Astrocyte of the spinal cord (primary cell): ENCODE measurements at places on chromosomes 5 and 9.

GRCh38 chr5:151772846-151773561 is 1.2 kb downstream of the G3BP1 start:
- DNase-seq, result peak; percentile 19

GRCh38 chr9:115689331-115689730 is 464.3 kb upstream of the PAPPA start:
- DNase-seq, result no peak

- DNase-seq, result no peak
Measured at GRCh38 chr5:10733426-10733825, 27.6 kb downstream of the DAP start.

DNA sequence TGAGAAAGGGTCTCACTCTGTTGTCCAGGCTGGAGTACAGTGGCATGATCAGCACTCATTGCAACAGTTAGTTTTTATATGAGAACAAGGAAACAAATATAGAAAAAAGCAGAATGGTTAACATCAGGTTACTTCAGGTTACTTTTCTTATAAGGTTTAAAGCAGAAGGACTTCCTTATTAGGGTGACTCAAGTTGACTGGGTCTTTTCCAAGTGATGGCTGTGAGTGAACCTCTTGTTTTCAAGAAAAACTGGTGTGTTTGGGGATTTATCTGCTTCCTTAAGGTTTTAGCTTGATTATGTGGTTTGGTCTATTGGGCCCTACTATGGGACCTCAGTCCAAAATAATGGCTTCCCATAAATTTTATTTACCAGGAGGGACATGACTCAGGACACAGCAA is 99.2 kb downstream of the ARRDC3 start:
- peak; percentile 93 for DNase-seq

DNA sequence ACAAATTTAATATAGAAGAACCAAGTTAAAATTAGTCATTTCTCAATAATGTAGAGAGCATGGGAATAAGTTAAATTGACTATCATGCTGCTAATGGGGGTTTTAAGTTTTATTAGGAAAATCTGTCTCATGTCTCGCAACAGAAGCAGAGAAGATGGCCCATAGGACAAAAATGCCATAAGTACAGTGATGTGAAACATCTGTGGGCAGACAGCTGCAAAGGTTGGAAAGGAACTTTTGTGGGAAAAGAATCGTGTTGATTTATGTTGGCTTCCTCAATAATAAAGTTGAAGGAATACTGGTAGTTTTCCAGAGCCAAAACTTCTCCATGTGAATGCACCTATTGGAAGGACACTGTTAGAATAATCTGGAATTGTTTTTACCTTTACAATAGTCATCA is 44.8 kb downstream of the VCAN start:
- DNase-seq, result no peak

- no peak for DNase-seq
Measured at GRCh38 chr5:143114481-143114880, 289.0 kb downstream of the NR3C1 start.

DNA sequence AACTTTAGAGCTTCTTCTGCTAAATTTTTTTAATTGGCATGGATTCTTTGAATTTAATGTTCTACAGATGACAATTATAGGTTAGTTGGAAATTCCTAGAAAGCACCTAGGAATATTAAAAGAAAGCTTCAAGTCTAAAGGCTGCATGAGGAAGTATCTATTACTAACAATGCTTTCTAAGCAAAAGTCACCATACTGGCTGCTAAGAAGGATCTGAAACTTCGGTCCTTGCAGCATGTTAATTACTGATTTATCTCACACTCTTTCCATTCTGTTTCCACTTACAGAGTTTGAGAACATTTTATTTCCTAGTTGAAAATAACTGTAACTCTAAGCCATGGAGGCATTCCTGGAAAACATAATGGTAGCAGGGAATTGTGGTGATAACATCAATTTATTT is 8.4 kb downstream of the SEMA6A start:
- DNase-seq, result no peak

GRCh38 chr5:149789835-149790234 is 59.7 kb downstream of the PPARGC1B start:
- no peak for DNase-seq

DNA sequence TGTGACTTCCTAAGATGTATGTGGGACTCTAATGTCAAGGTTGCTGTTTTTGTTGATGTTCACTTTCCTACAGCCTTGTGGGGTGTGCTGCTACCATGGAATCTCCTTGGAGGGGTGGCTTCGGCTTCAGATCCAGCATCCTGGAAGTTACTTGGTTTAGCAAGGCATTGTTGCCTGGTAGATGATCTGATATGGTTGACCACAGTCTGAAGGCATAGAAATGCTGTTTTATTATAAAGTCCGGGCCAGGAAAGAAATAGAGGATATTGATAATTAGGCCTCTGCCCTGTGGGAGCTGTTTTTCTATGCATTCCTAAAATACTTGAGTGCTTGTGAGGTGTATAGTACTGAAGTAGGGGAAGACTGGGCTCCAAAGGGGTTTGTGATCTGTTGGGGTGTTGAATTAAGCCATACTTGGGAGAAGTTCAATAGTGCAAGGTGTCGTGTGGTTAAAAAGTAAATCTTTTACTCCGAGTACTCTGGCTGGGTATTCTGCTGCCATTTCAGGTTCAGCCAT is 27.3 kb upstream of the CREBRF start:
- peak; percentile 18 for DNase-seq

GRCh38 chr5:127019928-127020327 is 10.4 kb downstream of the MARCHF3 start:
- no peak for DNase-seq

- DNase-seq, result peak; percentile 56
Measured at GRCh38 chr5:131589510-131590348, 45.3 kb downstream of the RAPGEF6 start.

DNA sequence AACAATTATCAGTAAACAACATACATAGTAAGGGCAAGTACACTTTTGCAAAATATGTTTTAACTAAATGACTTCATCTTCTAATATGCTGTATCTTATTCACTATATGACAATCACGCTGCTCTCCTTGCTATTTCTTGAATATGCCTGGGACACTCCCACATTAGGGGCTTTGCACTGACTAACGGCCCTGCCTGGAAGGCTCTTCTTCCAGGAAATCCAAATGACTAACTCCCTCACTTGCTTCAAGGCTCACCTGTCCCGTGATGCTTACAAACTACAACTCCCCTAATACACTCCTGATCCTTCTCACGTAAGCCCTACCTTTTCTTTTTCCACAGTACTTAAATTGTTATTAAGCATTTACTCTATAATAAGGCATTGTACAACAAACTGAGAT is 10.6 kb downstream of the ERP44 start:
- DNase-seq, result no peak
